ENCODE measurements at places on chromosomes 4 and X. TPM values are rescaled to one million over a fixed set of nuclear protein-coding genes. Genes with fewer than 3 reads are reported as not detected.

The ITGB1BP2 gene
- 6.5 TPM for total RNA-seq

The SORCS2 gene
- total RNA-seq, result under 0.01 TPM

The HTRA3 gene
- total RNA-seq, result 1.3 TPM

The PPP1R2C gene
- total RNA-seq, result not detected

The FAM184B gene
- total RNA-seq, result not detected

The DBET gene
- not detected for total RNA-seq

The LDOC1 gene
- total RNA-seq, result 5.2 TPM

The DCAF4L1 gene
- under 0.01 TPM for total RNA-seq

The TIMM17B gene
- total RNA-seq, result 39.3 TPM

The OPRPN gene
- not detected for total RNA-seq

The CYBB gene
- total RNA-seq, result 0.32 TPM

- DNase-seq, result no peak
These were observed 574.7 kb downstream of the PCDH7 start for GRCh38 chr4:31294655-31295480.

DNA sequence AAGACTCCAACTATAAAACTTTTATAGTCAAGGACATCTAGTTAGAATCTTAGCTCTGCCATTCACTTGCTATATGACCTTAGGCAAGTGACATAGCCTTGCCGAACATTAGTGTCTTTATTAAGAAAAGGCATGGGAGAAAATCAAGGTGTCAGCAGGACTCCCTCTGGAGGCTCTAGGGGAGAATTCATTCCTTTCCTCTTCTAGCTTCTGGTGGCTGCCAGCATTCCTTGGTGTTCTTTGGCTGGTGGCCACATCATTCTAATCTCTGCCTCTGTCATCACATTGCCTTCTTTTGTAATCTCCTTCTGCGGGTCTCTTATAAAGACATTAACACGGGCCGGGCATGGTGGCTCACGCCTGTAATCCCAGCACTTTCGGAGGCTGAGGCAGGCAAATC is 99.8 kb downstream of the PPP1R2C start:
- DNase-seq, result peak; percentile 39

DNA sequence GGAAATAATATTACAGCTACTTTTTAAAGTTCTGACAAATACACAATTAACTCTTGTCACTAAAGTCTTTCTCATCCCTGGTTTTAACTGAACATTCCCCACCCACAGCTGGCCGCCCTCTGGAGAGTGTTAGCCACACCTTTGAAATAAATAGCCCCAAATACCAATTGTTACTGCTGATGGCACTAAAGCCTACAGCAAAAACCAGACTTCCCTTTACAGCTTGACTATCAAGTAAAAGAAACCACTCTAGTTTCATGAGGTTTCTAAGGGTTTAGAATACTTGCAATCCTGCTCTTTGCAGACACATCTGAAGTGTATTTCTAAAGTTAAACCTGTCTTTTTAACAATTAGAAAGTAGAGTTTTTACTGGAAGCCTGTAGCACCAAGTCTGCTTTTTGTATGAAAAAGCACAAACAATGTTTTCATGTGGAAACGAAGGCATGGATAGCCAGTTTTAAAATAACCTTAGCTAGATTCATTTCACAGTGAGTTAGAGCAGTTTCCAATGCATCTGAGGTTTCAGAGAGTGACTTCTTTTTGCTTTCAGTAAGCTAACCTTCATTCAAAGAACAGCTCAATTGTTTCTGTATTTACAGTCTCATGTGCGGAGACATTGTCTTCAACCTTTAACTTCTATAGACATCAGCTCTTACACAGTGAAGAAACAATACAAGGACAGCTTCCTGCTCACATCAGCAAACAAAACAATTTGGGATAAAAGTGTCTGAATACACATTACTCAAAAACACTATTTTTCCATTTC is 164.8 kb upstream of the VEGFC start:
- DNase-seq, result no peak

DNA sequence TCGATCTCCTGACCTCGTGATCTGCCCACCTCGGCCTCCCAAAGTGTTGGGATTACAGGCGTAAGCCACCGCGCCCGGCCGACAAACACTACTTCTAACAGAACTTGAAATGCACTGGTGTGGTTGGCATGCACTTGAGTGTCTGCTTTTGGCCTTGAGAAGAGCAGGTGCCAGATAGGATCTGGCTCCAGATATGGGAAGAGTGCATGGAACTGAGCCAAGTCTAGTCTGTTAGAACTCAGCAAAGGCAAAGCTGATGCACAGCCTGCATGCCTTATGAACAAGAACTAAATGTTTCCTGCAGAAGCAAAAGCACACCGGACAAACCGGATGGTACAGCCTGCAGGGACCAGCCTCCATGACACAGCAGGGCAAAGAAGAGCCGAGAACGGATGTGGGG is 35.1 kb upstream of the TBL1X start:
- DNase-seq, result no peak

- peak; percentile 67 for DNase-seq
These were observed 198.6 kb downstream of the CEP135 start for GRCh38 chr4:56147371-56147770.

DNA sequence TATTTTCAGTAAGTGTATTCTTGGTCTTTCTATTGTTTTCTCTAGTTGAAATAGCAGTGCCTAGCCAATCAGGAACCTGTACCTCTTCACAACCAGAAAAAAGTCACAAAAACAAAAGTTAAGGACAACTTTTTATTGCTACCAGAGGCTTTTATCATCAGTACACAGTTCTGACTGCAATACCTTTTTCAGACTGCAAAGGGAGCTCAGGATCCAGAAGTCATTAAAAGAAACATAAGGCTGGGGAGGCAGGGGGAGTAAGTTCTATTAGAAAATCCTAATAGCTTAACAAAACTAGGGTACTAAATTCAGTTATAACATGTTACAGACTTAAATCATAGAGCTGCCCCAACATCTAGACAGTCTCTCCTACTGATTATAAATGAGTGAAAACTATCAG is 28.8 kb downstream of the CCNI start:
- DNase-seq, result peak; percentile 37

GRCh38 chr4:21953653-21954052 is 5.1 kb upstream of the KCNIP4 start:
- no peak for DNase-seq

DNA sequence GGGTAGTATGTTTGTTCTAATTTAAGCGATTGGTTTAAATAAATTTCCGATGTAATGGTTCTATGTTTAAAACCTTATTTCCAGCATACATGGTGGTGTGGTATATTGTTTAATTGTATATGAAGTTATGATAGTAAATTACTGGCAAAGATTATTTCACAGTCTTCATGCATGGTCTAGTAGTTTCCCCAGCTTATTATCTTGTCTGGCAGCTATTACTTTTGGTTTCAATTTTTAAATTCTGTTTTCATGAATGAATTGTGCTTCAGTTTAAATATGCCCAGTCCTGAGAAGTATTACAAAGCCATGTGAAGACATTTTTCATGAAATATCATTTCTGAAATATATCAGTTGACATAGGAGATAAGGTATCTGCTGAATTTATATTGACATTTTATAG is 6.3 kb downstream of the ALG13 start:
- no peak for DNase-seq

- peak; percentile 62 for DNase-seq
These were observed at the start of gene GPR173 for GRCh38 chrX:53048169-53049126. TSS of gene GPR173 (plus strand) at chrX:53048789. CDS start at chrX:53076622, 27,833 bp downstream.

- DNase-seq, result no peak
These were observed 43.1 kb downstream of the GASK1B start for GRCh38 chr4:158129694-158130093.

DNA sequence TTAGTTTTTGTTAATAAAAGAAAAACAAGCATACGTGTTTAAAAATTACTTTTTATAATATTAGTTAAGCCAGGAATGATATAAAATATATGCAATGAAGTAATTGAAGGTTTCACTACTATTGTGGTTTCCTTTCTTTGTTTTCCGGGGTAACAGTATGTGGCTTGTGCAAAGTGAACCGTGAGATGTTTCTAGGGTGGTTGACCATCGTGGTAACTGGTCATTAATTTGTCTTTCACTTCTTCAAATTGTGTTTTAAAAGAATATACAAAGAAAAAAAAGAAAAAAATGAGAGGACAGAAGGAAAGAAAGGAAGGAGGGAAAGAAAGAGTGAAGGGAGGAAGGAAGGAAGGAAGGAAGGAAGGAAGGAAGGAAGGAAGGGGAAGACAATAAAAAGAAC is 330.1 kb upstream of the CPXCR1 start:
- no peak for DNase-seq

DNA sequence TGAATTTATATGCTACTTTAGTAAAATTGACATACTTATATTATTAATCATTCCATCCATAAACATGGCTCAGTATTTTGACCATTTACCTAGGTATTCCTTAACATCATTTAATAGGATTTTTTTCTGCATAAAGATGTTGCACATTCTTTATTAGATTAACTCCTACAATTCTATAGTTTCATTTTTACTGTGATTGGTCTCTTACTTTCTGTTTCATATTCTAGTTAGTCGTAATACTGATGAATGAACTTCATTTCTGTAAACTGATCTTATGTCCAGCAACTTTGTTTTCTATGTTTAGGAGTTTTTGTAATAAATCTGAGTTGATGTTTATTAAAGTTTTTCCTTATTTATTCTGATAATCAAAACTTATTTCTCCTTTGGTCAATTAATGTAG is 278.2 kb upstream of the CXXC4 start:
- DNase-seq, result no peak

DNA sequence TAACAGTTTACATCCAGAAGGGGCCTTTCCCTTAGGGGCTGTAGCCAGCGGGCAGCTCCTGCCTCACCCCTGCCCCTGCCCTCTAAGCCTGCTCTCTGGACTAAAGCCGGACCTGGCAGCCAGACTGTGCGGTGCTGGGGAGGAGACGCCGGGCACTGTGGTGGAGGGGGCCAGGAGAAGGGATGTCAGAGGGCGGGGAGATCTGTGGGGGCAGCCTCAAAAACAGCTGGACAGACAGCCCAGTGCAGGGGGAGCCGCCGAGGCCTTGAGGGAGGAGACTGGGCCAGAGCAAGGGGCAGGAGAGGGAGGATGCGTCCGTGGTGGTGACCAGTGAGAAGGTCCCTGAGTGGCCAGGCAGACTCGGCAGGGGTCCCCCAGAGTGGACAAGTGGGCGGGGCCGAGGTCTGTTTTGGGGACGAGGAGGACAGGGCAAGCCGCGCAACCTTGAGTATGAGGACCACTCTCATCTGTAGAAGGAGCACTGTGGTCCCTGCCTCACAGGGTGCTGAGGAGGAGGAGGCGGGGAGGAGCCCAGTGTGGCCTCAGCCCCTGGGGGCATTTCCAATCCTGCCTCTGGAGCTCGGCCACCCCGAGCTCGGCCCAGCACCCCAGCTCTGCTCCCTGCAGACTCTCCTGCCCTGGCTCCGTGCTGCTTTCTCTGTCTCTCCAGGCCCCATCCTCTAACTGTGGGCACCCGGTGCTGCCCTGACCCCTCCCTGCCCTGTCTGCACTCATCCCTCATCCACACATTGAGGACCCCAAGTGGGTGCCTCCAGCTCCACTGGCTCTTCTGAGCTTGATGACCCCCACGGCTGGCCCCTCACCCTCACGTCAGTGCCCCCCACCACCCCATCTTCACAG is 59.2 kb upstream of the NKX1-1 start:
- DNase-seq, result no peak

- DNase-seq, result no peak
These were observed 240.7 kb downstream of the C4orf33 start for GRCh38 chr4:129336457-129337227.

DNA sequence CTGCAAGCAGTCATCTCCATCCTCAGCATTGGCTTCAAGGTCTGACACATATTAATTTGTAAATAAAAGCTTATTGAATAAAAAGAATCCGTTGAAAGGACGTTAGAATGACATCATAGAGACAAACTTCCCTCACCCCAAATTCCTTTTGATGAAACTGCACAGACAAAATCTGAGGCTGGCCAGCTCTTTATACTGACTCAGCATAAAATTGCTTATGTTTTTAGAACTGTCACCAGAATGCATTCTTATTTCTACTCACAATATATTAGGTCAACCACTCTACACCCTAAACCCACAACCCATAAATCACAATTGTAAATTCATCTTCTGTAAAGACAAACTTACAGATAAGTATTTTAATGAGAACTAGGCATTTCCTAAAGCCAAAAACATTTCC is 359.2 kb upstream of the TEX13C start:
- DNase-seq, result no peak

DNA sequence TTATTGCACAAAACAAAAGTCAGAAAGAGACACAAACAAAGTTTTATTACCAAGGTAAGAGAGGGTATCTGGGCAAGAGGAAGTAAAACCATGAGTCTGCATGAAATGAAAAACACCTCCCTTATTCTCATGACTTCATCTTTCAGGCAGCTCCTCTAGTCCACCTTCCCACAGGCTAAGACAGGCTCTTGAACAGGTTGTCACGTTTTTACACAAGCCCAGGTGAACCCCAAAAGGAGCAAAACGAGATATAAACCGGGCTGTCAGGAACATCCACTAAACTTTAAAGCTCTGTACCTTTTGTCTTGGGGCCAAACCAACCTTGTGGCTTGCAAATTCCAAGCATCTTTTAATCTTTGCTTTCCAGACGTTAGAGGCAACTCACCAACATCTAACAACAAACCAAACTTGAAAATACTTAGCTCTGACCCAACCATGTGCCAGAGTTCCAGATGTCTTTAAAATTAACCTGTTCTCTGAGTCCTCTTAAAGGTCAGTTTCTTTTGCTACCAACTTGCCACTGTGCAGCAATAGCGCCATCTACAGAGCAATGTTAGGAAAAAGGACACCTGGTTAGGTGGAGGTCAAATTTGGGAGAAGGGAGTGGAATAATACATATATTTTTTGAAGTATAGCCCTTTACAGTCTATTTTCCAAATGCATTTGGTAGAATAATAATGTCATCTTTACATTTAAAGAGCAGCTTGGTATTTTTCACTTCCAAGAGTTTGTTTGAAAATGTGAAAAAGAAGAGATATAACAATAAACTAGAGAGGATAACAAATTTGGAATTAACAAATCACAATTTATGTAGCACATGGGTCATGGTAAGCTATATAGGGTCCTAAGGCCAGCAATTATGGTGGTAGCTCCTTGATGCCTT is 73.1 kb downstream of the QRFPR start:
- DNase-seq, result peak; percentile 69

DNA sequence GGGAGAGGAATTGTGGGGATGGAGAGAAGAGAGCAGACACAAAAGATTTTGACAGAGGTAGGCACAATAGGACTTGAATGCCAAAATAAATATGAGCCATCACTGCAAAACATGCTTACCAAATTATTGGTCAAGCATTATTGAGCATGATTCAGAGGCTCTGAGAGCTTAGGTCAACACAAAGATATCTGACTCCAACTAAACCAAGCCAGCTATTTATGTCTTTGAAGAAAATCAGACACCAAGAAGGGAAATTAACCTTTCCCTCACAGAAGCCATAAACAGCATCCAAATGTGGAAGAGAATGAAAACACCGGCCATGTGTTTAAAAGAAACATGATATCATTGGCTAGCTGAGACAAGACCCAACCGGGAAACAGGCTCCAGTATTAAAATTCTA is 323.2 kb downstream of the RAB28 start:
- DNase-seq, result peak; percentile 77

Data from fibroblast of villous mesenchyme (primary cell).